ENCODE measurements at places on chromosomes 16 and 17.

- DNase-seq, result no peak
Measured at GRCh38 chr17:47804461-47804860, 17.1 kb downstream of the OSBPL7 start.

DNA sequence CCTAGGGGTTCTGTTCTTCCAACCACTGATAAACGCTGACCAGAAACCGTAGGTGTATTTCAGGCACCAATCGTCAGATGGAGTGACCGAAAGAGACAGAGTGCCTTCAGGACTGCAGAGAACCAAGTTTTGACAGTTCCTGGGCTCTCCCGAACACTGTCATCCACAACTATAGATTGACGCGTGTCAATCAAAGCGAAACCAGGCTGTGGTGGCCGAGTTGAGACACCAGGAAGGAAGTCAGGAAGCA is 11.9 kb upstream of the AURKB start:
- no peak for DNase-seq

GRCh38 chr16:86214326-86215232 is 295.7 kb upstream of the FOXF1 start:
- DNase-seq, result no peak

DNA sequence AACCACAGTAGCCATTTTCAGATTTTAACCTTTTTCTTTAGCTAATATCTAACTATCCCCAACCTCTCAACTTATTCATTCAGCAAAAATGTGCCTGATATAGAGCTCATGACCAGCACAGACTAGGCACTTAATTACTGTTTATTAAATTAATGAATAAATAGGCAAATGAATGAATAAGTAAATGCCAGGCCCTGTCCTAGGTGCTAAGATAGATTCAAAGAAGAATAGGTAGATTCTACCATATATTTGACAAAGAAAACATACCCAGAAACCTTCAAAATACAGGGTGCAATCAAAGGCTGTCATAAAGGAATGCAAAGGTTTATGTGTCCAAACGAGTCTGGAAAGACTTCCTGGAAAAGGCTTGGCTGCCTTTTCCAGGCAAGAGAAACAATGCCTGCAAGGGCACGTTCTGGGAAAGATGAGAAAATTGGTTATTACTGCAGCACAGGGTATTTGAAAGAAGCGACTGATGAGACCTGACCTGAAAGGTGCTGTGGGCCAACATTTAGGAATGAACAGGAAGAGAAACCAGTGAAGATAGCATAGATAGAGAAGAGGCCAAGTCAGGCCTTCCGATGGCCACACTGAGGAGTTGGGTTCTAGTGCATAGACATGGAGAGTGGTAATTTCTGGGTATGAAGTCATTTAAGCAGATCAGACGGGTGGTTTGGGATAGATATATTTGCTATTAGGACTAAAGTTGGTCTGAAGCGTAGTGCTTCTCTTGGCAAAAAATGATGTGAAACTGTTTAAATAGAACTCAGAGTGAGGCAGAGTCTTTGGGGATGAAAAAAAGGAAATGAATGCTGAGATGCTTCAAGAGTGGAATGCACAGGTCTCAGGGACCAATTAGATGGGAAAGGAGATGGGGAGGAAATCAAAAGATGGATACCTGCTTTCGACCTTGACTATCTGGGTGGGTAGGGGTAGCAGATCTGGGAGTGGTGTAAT is 11.4 kb upstream of the CCL2 start:
- DNase-seq, result no peak

GRCh38 chr16:1093284-1094123 is 2.5 kb downstream of the C1QTNF8 start:
- peak; percentile 49 for DNase-seq

DNA sequence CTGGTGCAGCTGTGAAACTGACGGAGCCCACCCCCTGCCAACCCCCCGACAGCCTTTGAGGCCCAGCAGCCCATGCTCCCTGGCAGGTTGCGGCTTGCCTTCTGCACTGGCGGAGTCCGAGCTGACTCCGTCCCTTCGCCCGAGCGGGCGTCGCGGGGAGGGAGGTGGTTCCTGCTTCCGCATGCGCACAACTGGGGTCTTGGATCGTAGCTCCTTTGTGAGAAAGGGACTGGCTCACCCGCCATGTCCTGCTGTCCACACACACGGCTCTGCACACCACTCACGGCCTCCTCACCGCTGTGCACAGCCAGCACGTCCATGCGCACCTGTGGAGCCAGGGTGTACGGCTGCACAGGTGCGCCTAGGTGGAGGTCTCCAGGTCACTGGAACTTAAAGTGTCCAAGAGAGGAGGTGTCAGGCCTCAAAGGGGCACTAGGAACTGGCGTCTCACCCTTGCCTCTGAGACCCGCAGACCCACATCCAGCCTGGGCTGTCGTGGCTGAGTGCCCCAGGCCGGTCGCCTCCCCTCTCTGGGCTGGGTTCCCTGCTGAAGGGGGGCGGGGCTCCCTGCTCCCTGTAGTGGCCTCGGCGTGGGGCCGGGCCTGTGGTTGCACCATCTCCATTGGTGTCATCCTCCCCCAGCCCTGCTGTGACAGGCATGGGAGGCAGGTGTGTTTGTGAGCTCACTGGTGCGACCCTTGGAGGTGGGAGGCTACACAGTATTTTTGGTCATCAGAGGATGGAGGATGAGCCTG is 45.3 kb downstream of the JPH3 start:
- DNase-seq, result no peak

DNA sequence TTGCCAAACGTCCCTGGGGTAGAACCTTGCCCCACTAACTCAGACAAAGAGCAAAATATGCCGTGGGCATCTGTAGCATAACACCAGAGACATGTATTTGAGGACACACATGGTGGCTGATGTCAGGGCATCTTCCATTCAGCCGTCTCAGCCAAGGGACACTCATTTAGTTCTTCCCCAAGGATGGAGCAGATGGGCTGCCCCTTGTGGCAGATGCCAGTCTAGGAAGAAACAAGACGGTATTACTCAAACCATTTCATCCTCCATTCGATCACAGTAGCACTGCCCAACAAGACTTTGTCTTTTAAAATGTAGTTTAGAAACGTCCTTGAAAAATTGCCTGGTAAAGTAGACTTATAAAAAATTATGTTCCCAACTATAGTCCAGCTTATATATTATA is 937.6 kb upstream of the EEF2KMT start:
- DNase-seq, result no peak

- no peak for DNase-seq
Measured at GRCh38 chr17:29138184-29138955, 41.8 kb downstream of the MYO18A start.

DNA sequence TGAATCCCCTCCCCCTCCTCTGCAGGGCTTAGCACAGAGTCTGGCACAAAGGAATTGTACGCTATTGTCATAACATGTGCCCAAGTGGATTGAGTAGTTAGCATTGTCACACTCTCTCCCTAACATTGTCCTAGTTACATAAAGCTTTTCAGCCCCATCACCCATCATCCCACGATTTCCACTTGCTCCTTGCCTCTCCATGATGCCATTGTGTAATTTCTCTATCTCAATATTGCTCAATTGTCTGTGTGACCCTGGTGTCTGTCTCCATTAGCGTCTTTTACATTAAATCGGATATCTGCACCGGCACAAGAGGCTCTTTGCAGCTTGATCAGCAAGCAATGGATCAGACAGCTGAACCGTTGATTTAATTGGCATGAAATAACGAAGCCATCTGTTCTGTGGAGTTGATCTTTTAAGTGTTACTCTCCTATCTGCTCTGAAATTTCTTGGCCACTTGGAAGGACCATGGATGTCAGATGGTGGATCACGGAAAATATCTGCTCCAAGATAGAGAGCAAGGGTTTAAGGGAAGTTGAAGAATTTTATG is 77.0 kb upstream of the HS3ST4 start:
- DNase-seq, result no peak

Measured in WTC11 (cell line).